AG10803 (cell line): ENCODE measurements at places on chromosomes 1 and 21.

- peak; percentile 48 for DNase-seq
Observed at GRCh38 chr1:89454845-89455521, 69.6 kb upstream of the LRRC8B start.

DNA sequence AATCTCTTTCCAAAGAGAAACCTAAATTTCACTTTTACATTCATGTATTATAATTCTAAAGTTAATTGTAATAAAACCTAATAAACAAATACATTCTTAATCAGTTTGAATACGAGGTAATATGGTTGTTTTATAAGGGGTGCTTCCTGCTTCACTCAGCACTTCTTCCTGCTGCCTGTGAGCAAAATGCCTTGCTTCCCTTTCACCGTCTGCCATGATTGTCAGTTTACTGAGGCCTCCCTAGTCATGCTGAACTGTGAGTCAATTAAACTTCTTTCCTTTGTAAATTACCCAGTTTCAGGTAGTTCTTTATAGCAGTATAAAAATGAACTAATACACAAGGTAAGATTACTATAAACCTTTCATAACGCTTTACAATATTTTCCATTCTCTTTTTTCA, 491.1 kb upstream of the LRRC7 start:
- no peak for DNase-seq

DNA sequence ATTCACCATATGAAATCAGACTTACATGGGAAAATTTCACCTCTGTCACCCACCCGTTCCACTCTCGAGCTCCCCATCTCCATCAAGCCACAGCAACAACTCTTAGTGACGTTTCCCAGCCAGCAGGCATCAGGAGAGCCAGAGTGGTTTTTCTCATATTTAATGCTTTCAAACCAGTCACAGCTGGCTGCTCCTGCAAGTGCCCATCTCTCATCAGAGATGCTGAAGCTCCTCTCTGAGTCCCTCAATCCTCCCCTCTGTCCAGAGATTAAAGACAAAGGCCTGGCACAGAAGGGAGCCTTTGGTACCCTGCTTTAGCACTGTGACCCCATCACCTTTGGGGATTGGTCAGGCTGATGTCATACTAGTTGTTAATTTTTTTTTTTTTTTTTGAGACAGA, 277.3 kb downstream of the DNM3 start:
- no peak for DNase-seq

DNA sequence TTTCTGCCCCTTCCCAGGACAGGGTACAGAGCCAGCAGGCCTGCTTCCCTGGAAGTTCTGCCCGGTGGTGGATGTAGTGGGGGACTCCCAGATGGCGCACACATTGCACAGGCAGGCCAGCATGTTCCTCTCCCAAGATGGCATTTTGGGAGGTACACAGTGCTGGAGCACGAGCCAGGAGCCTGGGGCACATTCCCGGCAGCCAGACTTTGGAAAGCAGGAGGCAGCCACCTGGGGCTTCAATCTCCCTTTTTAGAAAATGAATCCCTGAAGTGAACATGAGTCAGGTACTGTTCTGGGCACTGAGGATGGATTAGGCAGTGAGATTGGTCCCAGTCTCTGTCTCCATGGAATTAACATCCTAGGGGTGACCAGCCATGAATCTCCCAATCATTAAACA, 56.9 kb downstream of the RUNX1 start:
- DNase-seq: no peak

- DNase-seq: no peak
Observed at GRCh38 chr1:179440971-179441370, 75.2 kb downstream of the AXDND1 start.

DNA sequence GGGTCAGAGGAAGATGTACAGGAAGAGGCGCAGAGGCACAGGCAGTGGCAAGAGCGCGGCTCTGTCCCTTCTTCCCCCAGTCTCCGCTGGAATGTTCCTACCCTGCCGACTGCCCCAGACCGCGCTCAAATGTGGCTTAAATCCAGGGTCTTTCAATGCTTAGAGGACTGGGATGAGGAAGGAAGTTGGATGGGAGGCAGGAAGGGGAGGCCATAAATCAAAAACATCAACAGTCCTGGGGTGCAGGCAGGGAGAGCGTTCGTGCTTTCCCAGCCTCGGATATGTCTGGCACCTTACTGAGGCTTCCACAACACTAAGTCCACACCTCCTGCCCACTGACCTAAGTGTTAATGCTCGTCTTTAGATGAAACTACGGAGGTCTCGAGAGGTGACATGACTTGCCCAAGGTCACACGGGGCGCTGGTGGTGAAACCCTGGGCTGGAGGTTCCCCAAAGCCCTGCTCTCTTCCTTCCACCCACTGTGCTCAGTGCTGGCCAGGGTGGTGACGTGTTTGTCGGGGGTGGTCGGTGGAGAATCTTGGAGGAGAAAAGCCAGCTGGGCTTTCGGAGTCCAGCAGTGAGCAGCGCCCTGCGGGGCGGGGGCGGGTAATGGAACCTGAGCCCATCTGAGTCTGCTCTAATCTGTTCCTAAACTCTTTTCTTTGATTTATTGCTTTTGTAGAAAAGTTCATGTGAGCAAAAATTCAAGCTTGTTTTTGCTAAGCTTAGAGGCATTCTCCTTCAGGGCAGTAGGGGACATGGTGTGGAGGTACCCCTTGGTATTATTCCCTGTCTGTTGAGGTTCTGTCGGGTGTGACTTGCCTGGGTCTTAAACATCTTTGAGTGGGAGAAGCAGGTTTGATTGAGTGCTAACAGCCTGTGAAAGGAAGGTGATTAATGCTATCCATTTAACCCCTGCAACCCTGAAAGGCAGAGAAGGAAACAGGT, 708 bp downstream of the CDA start:
- peak; percentile 66 for DNase-seq

- no peak for DNase-seq
Observed at GRCh38 chr21:39881661-39882060, 14.4 kb downstream of the PCP4 start.

GRCh38 chr1:46818591-46818990, 19.7 kb downstream of the CYP4B1 start:
- DNase-seq: no peak

GRCh38 chr21:20883408-20883800, 114.8 kb upstream of the NCAM2 start:
- no peak for DNase-seq

DNA sequence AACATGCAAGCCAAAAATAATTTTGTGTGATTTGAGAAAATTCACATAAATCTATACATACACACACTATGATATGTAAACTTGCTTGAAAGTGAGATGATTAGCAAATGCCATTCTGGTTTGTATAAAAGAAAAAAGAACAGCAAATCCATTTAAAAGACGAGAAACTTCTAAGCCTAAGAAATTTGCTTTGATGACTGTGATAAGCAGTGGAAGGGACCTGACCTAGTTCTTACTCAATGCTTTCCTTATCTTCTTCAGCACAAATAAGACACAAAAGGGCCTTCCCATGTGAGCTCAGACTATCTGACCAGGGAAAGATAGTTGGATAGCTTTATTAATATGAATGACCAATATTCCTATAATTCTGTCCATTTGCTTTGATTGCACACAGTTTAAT, 25.3 kb upstream of the NMNAT2 start:
- DNase-seq: no peak

GRCh38 chr21:42220138-42220701, 1.3 kb downstream of the ABCG1 start:
- peak; percentile 25 for DNase-seq

GRCh38 chr21:16535102-16535422, 805.3 kb downstream of the USP25 start:
- DNase-seq: peak; percentile 83

DNA sequence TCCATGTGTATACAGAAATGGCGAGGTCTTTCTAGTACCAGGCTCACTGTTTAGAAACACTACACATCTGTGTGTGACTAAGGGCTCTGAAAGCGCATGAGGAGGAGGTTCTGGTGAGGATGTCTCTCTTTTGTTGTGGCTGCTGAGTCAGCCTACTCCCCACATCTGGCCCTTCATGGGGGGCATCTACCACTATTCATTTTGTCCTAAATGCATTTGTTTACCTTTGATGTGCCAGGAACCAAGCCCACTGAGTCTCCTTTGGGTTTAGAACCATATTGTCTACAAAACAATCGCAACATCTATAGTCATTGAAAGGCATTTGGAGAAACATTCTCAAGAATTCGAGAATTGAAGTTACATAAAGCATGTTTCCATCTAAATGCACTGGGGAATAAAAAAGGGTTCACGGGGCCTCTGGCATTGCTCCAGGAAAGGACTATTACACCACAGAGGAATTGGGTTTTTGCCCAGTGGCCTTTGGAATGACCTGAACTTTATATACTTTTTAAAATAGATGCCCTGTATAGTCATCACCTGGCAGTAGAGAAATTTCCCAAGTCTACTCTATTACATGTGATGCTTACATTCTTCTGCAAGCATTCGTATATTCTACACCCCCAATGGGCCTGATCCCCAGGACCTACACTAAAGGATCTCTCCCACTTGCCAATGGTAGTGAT, 35.1 kb upstream of the ADORA3 start:
- peak; percentile 23 for DNase-seq
